ENCODE measurements at places on chromosomes 7 and 10.
A peak's percentile ranks its signal among the peaks of the same experiment; 100 is the strongest.

GRCh38 chr7:74495112-74496086, 41.7 kb downstream of the GTF2IRD1 start:
- H3K4me1 ChIP-seq, result no peaks in the 10 kb centered on the region
- H3K4me3 ChIP-seq, result no peak overlapping the region
- H3K36me3 ChIP-seq, result no peaks in the 10 kb centered on the region
- no peak overlapping the region for H3K27ac ChIP-seq
- no peak for DNase-seq
- H3K27me3 ChIP-seq, result no peaks in the 10 kb centered on the region

GRCh38 chr7:2631946-2632732, at the start of gene TTYH3:
TTYH3 (plus strand) TSS chr7:2631986; CDS start chr7:2632156, 170 bp downstream.
- peak within 1 kb of the TSS; percentile 90 for H3K27ac ChIP-seq
- no peaks in the 10 kb centered on the region for H3K36me3 ChIP-seq
- peak; percentile 11 for DNase-seq

DNA sequence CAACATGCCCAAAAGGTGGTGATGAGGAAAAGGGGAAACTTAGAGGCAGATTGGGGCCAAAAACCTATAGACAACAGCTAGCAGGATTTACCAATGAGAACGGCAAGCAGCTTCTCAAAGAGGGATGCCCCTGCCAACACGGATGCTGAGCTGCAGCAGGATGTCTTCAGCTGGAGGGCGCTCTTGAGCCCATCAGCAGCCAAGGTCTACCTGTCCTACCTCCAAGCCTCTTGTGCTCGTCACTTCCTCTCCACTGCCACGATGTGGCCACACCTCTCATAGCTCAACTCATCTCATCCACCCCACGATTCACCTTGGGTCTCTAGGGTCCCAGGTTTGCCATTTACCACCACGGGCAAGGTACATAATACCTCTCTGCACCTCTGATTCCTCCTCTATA, 36.5 kb downstream of the DLG5 start:
- no peak overlapping the region for H3K4me3 ChIP-seq
- H3K27me3 ChIP-seq, result peaks cover 3% of the 10 kb centered on the region
- no peaks in the 10 kb centered on the region for H3K4me1 ChIP-seq
- H3K27ac ChIP-seq, result no peak overlapping the region

DNA sequence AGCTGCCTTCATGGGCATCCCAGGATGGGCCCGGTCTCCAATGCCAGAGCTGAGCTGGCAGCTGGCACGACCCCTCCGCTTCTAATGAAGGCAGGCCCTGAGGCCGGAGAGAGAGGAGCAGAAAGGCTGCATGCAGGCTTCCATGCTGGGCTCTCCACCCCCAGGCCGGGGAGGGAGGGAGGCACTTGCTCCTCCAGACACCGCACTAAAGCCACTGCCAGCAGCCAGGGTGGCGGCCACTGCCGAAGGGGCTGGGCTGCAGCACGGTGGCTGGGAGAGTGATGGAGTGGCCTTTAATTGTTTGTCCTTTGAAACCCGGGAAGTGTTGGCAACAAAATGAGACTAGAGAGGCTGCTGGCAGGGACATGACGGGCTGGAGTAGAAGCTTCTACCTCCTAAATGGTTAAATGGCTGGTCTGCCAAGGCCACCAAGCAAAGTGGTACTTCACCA, 236.5 kb downstream of the SKAP2 start:
- H3K36me3 ChIP-seq, result no peaks in the 10 kb centered on the region
- DNase-seq, result no peak
- no peaks in the 10 kb centered on the region for H3K27me3 ChIP-seq
- H3K4me3 ChIP-seq, result no peak overlapping the region
- H3K4me1 ChIP-seq, result no peaks in the 10 kb centered on the region

DNA sequence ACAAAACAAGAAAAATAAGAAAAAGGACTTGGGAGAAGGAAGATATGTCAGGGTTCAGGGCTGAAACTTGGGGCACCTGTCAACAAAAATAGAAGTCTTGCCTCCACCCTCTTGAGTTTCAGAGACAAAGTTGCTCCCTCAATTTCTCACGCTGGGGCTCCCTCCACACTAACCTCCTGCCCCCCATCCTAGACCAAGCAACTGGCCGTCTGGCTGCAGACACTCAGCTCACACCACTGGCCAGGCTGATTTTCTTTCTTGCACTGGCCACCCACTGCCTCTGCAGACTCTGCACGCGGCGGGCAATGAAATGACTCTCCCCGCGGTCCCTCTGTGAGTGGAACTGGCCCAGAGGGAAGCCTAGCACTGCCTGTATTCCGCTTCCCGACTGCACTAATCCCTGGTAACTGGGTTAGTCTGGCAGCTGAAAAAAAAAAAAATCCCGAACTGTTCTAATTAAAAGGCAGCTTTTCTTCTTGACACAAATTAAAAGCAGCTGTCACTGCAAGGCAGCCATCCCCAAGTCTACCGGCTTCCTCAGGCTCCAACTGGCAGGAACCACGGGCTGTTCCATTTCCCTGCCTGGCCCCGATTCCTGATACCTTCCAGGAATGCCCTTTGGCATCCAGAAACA, 83.5 kb downstream of the SPDYE5 start:
- no peak for DNase-seq
- no peaks in the 10 kb centered on the region for H3K27me3 ChIP-seq
- H3K4me3 ChIP-seq, result no peak overlapping the region
- no peak overlapping the region for H3K27ac ChIP-seq
- H3K36me3 ChIP-seq, result no peaks in the 10 kb centered on the region
- H3K4me1 ChIP-seq, result no peaks in the 10 kb centered on the region

- DNase-seq, result no peak
- no peaks in the 10 kb centered on the region for H3K27me3 ChIP-seq
- H3K27ac ChIP-seq, result no peak overlapping the region
- no peaks in the 10 kb centered on the region for H3K4me1 ChIP-seq
- H3K4me3 ChIP-seq, result no peak overlapping the region
Observed at GRCh38 chr7:138278601-138279000, 181.5 kb upstream of the TRIM24 start.

DNA sequence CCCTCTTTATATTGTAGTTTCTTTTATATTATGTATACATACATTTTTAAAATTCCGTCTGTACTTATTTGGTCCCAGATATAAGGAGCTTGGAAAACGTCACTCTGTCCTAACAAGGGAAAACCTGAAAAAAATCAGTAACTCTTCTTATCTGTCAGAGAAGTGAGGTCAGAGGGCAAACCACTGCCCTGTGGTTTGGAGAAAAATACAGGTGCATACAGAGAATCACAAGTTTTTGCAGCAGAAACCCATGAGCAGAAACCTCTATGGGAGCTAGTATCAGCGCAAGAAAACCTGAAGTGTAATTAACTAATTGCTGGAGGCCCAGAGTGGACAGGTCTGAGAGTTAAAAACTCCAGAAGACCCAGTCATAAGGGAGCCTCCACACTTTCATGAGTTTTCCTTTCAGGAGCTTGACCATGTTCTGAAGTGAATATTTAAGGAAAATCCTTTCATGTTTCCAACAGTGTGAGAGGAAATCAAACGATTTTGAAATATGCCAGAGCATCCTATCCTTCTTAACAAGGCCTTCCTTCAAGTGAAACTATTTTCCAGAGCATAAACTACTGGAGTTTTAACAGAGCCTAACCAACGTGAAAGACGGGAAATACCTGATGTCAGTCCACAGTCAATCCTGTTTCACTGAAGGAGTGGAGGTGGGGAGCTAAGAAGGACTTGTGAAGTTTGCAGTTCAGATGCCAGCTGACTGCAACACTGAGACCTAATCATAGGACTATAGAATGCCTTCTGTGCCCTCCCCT, 290.8 kb upstream of the BMPER start:
- no peaks in the 10 kb centered on the region for H3K27me3 ChIP-seq
- no peaks in the 10 kb centered on the region for H3K4me1 ChIP-seq
- H3K36me3 ChIP-seq, result peaks cover 2% of the 10 kb centered on the region
- DNase-seq, result no peak
- H3K4me3 ChIP-seq, result no peak overlapping the region

GRCh38 chr7:129774359-129774758, 162.8 kb downstream of the NRF1 start:
- peaks cover 27% of the 10 kb centered on the region for H3K27me3 ChIP-seq
- DNase-seq, result no peak
- no peak overlapping the region for H3K27ac ChIP-seq
- H3K36me3 ChIP-seq, result no peaks in the 10 kb centered on the region
- peaks cover 7% of the 10 kb centered on the region for H3K4me1 ChIP-seq

GRCh38 chr10:124323111-124323725, 95.5 kb downstream of the OAT start:
- DNase-seq, result no peak
- H3K36me3 ChIP-seq, result no peaks in the 10 kb centered on the region
- peaks cover 8% of the 10 kb centered on the region for H3K27me3 ChIP-seq
- H3K4me3 ChIP-seq, result no peak overlapping the region

GRCh38 chr7:116101704-116102103, 71.1 kb upstream of the TFEC start:
- no peak overlapping the region for H3K27ac ChIP-seq
- no peaks in the 10 kb centered on the region for H3K4me1 ChIP-seq
- no peaks in the 10 kb centered on the region for H3K36me3 ChIP-seq

GRCh38 chr7:139752604-139753003, 25.2 kb downstream of the HIPK2 start:
- peaks cover 54% of the 10 kb centered on the region for H3K4me1 ChIP-seq
- H3K36me3 ChIP-seq, result no peaks in the 10 kb centered on the region
- no peak for DNase-seq

GRCh38 chr10:85105614-85106255, 777.3 kb downstream of the CCSER2 start:
- H3K27me3 ChIP-seq, result no peaks in the 10 kb centered on the region
- DNase-seq, result no peak
- H3K4me3 ChIP-seq, result no peak overlapping the region
- H3K36me3 ChIP-seq, result no peaks in the 10 kb centered on the region

DNA sequence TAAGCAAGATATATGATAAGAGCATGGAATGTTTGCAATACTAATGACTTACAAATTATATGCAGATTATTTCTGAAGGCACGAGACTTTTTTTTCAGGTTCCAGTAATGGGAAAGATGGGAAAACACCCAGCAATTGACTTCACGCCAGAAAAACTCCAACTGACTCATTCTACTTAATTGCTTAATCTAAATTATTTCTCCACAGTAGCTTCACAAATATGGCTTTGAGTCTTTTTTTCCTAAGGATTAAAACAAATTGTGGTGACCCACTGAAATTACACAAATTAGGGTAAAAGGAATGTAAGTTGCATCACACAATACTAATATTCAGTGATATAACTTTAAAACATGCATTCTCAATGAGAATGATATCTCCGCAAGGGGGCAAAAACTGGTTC, 138.7 kb downstream of the GNAI1 start:
- H3K27me3 ChIP-seq, result no peaks in the 10 kb centered on the region
- H3K4me3 ChIP-seq, result no peak overlapping the region
- no peak overlapping the region for H3K27ac ChIP-seq
- H3K36me3 ChIP-seq, result no peaks in the 10 kb centered on the region
- no peak for DNase-seq

DNA sequence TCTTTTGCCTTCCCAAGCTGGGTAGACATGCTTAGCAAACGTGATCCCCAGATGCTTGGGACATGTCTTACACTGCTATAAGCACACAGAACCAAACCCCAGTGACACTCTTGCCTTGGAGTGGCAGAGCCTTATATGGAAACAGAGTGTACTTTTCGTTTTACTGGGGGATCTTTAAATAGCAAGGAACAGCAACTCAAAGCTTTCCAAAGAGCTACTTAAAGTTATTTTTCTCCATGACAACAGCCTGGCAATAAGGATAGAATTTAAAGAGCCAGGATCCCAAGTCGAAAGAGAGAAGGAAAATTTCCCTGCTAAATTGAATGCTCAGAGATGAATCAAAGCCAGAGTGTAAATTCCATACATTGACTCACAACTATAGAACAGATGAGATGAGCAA, 67.8 kb downstream of the ZNF365 start:
- no peaks in the 10 kb centered on the region for H3K4me1 ChIP-seq
- no peaks in the 10 kb centered on the region for H3K36me3 ChIP-seq
- DNase-seq, result no peak

DNA sequence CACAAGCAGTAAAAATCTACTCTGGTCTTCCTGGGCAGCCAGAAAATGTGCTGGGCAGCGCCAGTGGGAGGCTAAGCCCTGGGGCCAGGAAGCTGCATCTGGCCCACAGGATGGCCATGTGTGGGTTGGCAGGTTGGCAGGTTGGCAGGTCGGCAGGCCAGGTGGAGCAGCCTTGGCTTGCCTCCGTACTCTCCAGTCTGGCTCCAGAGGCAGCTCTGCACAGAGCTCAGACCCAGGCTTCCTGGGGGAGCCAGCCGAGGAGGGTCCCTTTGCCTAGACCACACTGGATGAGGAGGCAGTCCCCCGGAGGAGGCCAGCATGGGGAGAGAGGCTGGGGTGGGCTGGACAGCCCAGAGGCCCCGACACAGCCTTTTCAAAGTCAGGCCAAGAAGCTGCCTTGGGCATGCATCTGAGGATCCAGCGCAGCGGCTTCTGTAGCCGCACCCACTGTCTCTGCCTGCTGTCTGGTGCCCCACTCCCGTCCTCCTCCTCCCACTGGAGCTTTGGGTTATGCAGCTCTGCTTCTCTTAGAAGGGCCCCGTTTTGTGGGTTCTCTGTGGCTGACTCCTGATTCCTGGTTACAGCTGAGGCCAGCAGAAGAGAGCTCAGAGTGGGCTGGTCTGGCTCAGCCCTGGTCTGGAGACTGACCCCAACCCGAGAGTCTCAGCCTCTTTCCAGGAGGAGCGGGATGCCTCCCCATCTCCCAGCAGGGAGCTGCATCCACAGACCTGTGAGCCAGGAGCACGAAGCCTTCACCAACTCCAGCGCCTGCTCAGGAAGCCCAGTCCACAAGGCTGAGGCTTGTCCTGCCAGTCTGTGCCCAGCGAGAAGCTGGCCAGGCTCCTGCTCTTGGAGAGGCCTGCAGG, 44.6 kb downstream of the CFAP46 start:
- H3K27me3 ChIP-seq, result peaks cover 44% of the 10 kb centered on the region
- H3K4me1 ChIP-seq, result no peaks in the 10 kb centered on the region
- no peak overlapping the region for H3K4me3 ChIP-seq
- peaks cover 3% of the 10 kb centered on the region for H3K36me3 ChIP-seq
- no peak for DNase-seq

GRCh38 chr10:7230951-7231350, 179.9 kb downstream of the SFMBT2 start:
- H3K36me3 ChIP-seq, result peaks cover 35% of the 10 kb centered on the region
- no peak overlapping the region for H3K4me3 ChIP-seq
- no peaks in the 10 kb centered on the region for H3K27me3 ChIP-seq
- no peak overlapping the region for H3K27ac ChIP-seq
- no peak for DNase-seq
